ENCODE measurements at places on chromosomes 2 and 18. TPM values are rescaled to one million over a fixed set of nuclear protein-coding genes. Genes with fewer than 3 reads are reported as not detected.

DNA sequence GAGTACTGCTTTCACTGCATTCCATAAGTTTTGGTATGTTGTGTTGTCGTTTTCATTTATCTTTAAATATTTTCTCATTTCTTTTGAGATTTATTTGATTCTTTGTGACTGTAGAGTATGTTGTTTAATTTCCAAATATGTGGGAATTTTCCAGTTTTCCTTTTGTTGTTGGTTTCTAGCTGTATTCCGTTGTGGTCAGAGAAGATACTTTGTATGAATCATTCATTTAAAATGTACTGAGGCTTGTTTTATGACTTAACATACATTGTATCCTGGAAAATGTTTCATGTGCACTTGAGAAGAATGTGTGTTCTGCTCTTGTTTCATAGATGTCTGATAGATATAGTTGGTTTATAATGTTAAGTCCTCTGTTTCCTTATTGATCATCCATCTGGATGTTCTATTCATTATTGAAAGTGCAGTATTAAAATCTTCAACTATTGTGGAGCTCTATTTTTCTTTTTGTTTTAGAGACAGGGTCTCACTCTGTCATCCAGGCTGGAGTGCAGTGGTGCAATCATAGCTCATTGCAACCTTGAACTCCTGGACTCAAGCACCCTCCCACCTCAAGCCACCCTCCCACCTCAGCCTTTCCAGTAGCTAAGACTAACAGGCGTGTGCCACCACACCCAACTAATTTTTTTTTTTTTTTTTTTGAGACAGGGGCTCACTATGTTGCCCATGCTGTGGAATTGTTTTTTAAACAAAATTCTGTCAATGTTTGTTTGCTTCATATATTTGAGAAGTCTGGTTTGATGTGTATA, 96.8 kb downstream of the TAF4B start:
- no peak for DNase-seq

DNA sequence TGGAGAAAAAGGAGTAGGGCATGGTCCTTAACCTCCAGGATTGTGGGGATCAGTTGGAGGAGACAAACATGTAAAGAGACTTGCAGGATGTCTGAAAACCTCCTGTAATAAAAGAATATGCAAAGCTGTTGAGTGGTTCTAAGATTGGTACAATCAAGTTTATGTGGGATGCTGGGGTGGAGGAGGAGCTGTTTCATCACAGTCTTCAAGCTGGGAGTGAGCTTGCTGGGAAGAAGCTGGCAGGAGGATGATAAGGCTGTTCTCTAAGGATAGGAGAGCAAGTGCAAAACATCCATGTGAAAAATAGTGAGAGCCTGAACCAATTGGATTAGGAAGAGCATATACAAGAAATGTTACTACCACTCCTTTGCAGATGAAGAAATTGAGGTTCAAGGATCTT, 161.9 kb upstream of the CRIM1 start:
- DNase-seq: no peak

DNA sequence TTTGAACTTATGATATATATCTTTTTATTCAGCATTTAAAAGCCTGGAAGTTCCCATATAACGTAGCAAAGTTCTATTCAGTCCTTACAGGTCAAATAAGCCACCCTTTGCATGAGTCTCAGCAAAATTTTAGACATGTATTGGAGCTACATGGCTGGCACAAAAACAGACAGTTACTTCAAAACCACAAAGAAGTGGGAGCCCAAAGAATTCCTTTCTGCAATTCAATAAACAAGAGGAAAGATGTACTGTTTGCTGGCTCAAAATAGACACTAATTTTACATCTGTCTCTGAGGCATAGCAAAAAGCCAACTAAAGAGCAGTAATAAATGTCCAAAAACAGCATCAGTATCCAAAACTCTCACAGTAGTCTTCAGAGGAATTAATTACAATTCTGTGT, 87.0 kb downstream of the ZEB2 start:
- DNase-seq: no peak

- no peak for DNase-seq
Observed at GRCh38 chr2:212032536-212033219, 505.9 kb downstream of the ERBB4 start.

The DOCK10 gene
- total RNA-seq: 7.3 TPM

DNA sequence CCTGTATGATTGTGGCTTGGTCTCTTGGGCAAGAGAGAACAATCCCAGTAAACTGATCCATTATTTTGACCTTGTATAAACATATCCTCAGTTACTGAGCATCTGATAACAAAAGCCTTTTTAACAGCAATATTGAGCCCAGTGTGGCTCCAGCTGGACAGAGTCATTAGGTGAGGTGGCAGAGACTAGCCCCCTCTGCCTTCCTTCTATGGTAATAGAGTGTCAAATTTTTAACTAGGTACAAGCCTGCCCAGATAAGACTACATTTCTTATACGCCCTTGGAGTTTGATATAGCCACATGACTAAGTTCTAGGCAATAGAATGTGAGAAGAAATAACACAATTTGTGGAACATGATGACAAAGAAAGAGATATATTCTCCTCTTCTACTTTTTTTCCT, 56.2 kb downstream of the HNMT start:
- no peak for DNase-seq

GRCh38 chr2:17672583-17673317, 80.9 kb downstream of the SMC6 start:
- DNase-seq: no peak

The DNAJC5G gene
- total RNA-seq: not detected

DNA sequence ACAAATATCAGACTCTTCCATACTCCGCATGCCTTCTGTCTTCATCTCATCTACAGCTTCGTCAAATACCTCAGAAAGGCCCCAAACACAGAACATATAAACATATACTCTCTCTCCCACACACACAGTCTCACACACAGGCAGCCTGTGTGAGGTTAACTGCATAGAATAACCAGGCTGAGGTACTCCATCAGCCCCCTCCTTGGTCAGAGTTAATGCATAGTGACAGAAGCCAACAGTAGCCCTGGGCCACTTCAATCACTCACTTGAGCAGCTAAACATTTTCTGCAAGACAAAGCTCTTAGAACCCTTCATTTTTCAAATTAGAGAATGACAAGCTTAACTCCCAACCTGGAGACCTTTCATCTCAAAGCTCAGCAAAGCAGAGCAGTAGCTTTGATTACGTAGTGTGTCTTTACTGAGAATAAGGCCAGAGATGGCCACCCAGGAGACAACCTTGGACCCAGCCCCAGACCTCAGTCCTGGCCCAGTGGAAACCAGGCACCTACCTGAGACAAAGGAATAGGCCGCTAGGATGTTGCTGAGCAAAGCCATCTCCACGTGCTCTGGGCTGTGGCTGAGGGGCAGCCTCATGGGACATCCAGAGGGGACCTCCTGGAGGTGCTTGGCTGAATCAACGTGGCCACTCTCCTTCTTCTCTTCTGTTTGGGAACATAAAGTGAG, 43.0 kb downstream of the EVA1A start:
- no peak for DNase-seq

The KYNU gene
- 1.2 TPM for total RNA-seq

The RAB6D gene
- total RNA-seq: 0.13 TPM

The G6PC2 gene
- total RNA-seq: not detected

DNA sequence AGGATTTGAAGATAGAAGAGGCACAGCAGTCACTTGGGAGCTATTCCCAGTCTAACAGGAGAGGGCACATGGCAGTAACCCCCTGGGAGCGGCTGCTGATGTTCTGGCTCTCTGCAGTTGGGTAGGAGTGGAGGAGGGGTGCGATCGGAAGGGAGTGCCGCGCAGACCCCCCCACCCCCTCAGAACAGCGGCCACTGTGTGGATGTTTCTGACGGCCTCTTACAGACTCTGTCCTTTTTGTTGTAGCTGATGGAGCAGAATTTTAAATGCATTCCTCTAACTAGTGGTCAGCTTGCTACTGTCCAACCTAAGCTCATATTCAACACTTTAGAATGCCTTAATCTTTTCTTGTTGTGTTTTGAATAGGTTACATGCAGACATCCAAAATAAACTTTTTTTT, 127.9 kb downstream of the AGAP1 start:
- DNase-seq: no peak

The HOXD10 gene
- total RNA-seq: not detected

DNA sequence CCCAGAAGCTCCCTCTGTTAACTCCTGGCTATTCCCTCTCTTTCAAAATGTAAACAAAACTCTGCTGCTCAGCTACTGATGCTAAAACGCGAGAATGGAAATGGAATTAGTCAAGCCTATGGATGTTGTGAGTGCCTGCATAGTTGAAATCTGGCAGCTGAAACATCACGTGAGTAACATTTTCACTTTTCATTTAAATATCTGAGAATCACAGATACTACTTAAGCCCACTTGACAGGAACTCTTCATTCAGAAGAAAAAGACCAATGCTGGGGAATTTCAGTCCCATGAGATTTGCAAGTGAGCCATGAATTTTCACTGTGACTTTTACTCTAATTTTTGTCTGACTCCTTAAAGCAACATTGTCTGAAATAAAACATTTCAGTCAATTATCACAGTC, 215.3 kb upstream of the SESTD1 start:
- DNase-seq: no peak

The TRABD2A gene
- total RNA-seq: 1.2 TPM

The KLHL29 gene
- 24.2 TPM for total RNA-seq

The TSGA10 gene
- 1.5 TPM for total RNA-seq

The RAD51AP2 gene
- not detected for total RNA-seq

DNA sequence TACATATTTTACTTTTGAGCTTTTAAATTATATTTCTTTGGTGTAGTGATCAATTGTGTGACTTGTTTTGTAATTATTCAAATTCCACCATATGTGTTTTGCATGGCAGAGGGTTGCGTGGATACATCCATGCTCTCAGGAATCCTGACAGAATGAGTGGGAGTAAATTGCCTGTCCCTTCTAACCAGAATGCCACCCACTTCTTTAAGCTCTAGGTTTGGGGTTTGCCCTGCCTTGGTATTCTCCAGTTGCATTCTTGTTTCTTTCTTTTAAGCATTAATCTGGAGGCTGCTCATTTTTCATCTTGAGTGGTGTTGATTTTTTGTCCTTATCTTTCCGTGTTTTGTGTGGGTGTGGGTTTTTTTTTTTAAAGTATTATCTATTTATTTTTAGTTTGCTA, 360.0 kb downstream of the PTPRM start:
- no peak for DNase-seq

DNA sequence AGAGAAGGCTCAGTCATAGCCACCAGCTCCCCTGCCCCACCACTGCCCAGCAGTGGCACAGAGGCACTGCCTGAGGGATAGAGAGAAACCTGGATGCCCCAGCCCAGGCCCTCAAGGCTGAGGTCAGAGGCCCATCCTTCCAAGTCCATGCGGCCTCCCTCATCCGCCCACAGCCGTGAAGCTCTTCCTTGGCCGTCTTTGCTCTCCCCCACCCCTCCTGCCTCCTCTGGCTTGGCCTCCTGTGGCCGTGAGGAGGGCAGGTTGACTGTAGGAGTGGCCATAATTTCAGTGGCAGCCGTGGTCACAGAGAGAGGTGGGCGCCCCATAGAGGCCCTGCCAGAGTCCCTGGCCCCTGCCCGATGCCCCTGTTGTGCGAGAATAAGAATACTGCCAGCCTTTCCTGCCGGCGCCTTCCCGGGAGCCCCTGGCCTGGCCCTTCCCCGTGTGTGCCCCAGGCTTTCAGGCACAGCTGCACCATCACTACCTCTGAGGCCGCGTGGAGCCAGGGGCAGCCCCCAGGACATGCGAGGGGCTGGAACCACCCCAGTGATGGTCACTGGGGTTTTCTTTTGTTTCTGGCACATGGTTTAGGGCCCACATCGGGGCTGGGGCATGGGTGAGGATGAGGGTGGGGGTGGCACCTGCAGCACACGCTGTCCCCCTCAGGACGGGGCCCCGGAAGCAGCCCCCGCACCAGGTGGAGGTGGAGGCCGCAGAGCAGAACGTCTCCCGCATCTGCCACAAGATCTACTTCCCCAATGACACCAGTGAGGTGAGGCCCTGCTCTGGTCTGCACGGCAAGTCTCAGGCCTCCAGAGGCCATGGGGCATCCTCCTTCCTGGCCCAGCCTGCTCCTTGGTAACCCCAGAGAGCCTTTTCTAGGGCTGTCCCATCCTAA, 13.1 kb upstream of the GPR17 start:
- DNase-seq: no peak

DNA sequence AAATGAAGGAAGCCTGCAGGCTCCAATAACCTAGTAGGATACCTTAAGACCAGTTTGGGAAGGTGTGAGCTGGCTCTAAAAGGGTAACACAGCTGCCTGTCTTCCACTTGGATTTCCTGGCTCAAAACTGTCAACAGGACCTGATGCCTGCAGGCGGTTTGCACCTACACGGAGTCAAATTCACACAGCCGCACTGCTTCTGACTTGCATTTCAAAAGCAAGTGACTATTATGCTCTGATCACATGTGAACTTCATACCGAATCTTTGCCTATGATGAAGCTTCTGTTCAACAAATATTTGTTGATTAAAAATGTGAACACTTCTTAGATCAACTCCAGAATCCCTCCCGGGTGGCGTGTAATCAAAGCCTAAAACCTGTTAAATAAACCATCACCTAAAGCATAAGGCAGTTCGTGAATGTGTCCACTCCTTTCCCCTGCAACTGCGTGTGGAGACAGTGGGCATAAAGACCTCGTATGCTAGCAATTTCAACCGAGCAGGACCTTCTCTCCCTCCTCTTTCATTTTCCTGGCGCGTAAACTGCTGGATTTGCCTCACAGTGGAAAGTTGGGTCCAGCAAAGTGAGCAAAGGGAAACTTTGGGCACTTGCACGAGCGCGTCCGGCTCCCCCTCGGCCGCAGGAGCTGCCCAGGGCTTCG, 784 bp downstream of the CRACDL start:
- DNase-seq: peak; percentile 84

The SOWAHC gene
- 40.1 TPM for total RNA-seq

The UBE2F gene
- 74.7 TPM for total RNA-seq

DNA sequence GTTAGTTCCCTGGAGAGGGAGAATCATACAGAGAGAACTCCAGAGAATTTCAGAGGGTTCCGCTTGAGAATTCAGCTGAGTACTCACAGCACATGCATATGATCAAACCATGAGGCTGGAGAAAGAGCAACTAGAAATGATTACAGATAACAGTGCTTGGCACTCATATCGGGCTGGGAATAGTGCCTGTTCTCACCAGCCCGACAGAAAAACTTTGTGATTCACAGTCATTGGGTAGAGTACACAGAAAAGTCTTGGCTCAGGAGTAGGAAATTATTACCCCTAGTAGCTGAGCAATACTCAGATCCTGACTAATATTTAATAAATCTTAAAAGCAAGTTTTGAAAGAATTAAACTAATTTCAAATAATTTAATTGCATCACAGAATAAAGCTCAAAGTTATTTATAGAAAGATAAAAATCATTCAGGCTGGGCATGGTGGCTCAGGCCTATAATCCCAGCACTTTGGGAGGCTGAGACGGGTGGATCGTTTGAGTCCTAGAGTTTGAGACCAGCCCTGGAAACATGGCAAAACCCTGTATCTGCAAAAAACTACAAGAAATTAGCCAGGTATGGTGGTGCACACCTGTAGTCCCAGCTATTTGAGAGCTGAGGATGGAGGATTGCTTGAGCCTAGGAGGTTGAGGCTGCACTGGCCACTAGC, 6.8 kb downstream of the WDPCP start:
- DNase-seq: no peak

The VAMP8 gene
- total RNA-seq: 10.4 TPM

The AKAIN1 gene
- not detected for total RNA-seq

Data from esophagus muscularis mucosa (tissue), 4 donors.